ENCODE measurements at places on chromosomes 12 and 14.

GRCh38 chr12:126668961-126669360, 1598.0 kb upstream of the TMEM132C start:
- no peak for DNase-seq

DNA sequence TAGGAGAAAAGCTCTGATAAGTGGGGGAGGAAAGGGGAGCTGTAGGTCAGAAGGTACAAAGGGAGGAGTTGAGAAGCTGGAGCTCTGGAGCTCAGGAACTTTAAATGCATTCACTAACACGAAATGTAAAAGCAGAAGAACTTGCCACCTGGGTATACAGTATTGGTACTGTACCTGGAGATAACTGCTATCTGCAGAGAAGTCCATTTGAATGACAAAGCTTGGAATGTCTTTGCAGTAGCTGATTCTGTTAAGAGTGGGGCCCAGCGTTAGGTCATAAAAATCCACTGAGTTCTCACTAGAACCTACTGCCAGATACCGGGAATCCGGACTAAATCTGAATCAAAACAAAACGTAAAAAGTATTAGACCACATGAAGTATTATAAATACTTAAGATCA, 55.6 kb downstream of the ZC3H14 start:
- DNase-seq = no peak

- no peak for DNase-seq
Measured at GRCh38 chr12:104694161-104694560, 237.4 kb downstream of the CHST11 start.

DNA sequence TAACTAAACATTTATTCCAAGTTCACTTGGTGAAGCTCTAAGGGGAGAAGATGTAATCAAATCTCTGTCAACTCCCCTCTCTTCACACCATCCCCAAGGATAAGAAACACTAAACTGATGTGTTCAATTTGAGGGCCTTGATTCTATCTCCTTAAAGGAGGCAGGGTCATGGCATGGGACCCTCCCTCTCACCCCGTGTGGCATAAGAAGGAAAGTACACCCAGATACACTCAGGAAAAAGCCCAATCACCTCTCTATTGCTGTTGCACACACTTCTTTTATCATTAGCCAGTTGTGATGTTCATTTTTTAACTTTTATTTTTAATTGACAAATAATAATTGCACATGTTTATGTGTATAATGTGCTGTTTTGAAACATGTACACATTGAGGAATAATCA, 35.1 kb downstream of the WASHC3 start:
- no peak for DNase-seq

- no peak for DNase-seq
Measured at GRCh38 chr14:93099196-93099595, 16.5 kb downstream of the ITPK1 start.

DNA sequence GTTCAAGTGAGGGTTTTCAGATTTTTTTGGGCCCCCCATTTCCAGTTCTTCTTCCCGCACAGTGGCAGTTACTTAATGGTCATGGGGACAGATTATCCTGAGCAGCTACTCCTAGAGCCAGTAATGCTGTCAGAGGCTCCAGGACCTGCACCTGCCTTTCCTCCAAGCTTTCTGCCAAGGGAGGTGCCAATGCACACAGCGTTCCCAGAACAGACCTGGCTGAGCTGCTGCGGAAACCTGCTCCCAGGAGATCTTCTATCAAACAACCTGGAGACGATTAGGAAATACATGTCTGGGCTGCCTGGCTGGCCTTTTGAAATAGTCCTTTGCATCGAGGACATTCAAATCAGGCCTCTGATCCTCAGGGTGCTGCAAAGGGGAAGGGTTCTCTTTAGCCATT, 120.9 kb downstream of the SLC8A3 start:
- DNase-seq = peak; percentile 33

- no peak for DNase-seq
Measured at GRCh38 chr14:68459480-68460136, 333.3 kb downstream of the ZFP36L1 start.

- DNase-seq = no peak
Measured at GRCh38 chr12:67449591-67450052, 180.5 kb downstream of the CAND1 start.

GRCh38 chr14:57692671-57693070, 173.2 kb downstream of the SLC35F4 start:
- DNase-seq = no peak

- DNase-seq = no peak
Measured at GRCh38 chr14:60514378-60514740, 5.4 kb downstream of the SIX6 start.

- peak; percentile 85 for DNase-seq
Measured at GRCh38 chr12:115473257-115473956, 789.4 kb upstream of the TBX3 start.

DNA sequence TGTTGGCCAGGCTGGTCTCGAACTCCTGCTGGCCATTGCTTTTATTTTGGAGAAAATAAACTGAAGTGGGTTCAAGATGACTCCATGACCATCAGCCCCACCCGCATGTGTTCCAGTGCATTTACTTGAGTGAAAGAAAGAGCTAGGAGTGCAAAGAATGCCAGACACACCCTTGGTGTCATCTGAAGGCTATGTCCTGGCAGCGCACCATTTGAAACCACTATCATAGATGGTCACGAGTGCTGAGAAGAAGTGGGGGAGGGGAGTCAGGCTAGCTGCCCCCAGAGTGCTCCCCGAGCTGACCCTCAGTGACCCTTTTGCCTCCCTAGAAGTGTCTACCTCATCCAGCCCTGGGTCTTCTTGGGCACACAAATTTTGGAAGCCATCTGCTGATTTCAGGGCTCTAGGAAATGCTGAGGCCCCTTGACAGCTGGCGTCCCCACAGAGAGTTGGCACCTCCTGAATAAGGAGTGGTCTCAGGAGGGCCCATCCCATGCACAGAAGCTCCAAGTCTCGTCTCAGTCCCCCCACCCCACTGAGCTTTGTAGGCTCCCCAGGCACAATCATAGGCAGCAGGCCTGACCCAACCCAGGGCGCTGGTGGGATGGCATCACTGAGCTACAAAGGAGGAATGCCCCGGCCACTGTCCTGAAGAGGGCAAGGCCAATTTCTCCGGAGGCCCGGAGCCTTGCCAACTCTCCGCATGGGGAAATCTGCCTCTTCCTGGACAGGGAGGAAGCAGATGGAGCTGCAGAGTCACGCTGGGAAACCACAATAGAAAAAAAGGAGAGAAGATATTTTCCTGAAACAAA, 28.0 kb downstream of the PXN start:
- no peak for DNase-seq

- DNase-seq = no peak
Measured at GRCh38 chr12:75656210-75656609, 144.8 kb upstream of the KRR1 start.

DNA sequence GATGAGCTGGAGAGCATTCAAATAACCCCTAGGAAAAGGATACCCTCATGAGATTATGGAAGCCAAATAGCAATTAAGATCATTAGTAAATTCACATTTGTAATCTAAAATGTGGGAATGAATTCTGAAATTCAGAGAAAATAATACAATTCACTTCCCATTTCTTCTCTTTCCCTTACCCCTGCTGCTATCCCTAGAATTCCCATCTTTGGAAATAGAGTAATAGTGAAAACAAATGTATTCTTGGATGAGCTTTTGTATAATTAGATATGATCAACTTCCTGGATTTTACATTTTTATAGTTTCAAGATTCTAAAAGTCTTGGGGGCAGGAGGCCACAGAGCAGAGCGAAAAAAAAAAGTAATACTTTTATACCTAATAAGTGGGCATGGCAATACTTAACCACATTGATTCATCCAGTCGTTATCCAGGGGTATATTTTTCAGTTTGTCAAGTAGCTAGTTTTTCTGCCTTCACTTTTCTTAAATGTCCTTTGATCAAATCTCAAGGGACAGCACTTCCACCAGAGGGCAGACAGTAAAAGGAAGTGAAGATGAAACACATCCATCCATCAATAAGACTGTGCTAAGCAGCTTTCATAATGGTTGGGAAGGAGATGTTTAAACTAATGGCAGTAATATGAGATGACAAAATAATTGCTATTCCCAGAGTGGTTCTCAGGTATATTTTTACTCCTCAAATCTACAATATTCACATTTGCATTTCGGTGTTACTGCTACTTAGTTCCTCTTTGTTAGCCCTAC, 401.3 kb downstream of the DIO2 start:
- DNase-seq = peak; percentile 36

- DNase-seq = no peak
Measured at GRCh38 chr14:21428930-21429329, 27.0 kb downstream of the CHD8 start.

GRCh38 chr14:47606566-47606965, 68.8 kb downstream of the MDGA2 start:
- no peak for DNase-seq

- peak; percentile 26 for DNase-seq
Measured at GRCh38 chr14:70821584-70822529, 12.5 kb upstream of the MAP3K9 start.

- peak; percentile 45 for DNase-seq
Measured at GRCh38 chr14:54758041-54758440, 144.6 kb downstream of the GCH1 start.

DNA sequence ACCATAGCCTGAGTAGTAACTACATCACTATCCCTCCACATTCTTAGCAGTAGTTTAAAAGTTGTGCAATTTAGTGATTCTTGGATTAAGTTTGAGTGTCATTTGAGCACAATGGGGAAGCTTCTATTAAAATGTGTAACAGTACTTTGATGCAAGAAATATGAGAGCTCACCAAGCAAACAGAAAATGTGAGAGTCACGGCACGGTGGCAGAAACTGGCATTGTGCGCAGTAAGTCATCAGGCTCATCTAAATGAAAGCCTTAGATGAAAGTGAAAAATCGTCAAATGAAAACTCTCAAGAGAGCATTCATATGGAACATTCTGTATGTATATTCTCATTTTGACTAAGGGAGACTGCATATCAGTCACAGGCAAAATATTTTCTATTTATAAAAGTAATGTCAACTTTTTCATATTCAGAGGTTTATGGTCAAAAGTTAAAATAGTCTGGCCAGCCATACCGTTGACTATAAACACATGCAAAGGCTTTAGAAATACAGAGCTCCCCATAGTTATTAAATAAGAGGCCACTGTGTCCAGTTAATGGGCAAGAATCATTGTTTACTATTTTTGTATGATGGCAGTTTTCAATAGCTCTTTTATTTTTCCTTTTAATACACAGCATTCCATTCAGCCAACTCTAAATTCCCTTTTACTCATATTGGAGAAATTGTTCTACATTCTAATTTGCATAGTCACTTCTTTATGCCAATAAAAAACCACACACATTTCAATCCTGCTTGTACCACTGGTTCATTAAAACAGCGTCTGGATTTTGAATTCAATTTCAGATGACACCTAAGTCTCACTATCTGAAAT, 167.9 kb downstream of the PRKD1 start:
- no peak for DNase-seq

DNA sequence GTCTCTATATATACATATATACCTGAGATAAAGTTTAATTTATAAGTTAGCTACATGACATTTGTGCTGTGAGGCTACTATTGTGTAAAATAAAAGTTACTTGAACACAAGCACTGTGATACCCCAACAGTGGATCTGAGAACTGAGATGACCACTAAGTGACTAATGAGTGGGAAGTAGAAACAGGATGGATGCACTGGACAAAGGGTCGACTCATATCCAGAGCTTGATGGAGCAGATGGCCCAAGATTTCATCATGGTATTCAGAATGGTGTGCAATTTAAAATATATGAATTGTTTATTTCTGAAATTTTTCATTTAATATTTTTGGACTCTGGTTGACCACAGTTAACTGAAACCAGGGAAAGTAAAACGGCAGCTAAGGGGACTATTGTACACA, 908.6 kb upstream of the MDGA2 start:
- DNase-seq = no peak

- no peak for DNase-seq
Measured at GRCh38 chr14:24057867-24058259, 6.1 kb downstream of the CARMIL3 start.

DNA sequence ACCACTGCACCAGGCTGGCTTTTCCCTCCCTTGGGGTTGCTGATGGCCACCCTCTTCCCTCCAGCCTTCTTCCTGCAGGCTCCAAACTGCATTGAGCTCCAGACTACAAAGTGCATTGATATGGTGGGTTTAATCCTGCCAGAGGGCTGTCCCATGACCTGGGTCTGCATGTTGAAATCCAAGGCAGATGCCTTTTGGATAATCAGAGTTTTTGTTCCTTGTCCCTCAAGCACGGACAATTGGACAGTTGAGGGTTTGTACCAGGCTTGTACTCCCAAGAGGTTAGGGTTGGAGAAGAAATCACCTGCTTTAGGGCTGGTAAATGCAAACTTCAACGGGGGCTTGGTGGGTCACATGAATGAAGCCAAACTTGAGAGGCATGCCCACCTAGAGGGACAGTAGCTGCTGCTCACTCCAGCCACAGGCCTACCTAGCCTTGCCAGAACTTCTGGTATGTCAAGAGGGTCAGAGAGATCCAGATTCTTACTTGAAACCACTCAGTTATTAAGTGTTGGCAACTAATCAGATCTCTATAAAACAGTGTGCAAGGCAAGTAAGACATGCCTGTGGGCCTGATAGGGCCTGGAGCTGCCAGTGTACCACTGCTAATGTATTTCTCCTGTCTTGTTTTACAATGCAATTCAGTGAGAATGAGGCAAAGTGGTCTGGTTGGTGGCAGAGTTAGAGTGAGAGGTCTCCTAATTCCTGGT, 21.7 kb upstream of the KRT83 start:
- no peak for DNase-seq

- DNase-seq = no peak
Measured at GRCh38 chr12:131199221-131199620, 245.5 kb downstream of the ADGRD1 start.

- peak; percentile 39 for DNase-seq
Measured at GRCh38 chr14:35068238-35069012, 22.4 kb downstream of the FAM177A1 start.
